ENCODE measurements at places on chromosomes 6 and 20.

GRCh38 chr20:37259031-37259430 is 2.6 kb downstream of the GHRH start:
- DNase-seq = no peak

DNA sequence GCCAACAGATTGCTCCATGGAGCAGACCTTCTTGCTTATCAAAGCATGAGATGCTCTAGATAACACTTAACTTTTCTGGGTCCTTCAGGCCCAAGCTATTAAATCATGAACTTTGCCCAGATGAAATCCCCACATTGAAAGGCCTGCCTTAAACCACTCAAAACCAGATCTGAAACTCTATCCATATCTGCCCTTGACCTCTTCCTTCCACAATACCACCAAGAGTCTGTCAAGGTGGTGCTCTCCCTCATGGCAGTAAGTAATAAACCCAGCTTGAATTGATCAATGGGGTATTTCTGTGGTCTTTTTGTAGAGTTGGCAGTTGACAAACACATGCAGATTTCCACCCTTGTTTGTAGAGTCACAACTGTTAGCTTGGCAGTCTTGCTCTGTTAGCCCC is 135.5 kb downstream of the ISM1 start:
- DNase-seq = no peak

DNA sequence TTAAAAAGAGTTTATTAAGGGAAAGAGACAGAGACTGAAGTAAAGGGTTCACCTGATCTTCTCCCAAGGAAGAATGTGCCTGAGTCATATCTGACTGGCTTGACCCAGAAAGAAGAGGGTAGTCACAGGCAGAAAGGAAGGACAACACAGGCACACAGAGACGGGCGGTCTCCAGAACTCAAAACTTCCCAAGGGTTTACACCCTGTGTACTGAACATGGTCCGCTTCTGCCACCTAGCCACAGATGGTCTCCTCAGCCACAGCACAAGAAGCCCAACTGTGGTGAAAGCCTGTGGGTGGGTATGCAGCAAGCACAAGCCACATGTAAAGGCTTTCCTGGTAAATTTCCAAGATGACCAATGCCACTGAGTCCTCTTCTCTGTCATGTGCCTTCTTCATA is 17.2 kb downstream of the UNC5CL start:
- DNase-seq = no peak

DNA sequence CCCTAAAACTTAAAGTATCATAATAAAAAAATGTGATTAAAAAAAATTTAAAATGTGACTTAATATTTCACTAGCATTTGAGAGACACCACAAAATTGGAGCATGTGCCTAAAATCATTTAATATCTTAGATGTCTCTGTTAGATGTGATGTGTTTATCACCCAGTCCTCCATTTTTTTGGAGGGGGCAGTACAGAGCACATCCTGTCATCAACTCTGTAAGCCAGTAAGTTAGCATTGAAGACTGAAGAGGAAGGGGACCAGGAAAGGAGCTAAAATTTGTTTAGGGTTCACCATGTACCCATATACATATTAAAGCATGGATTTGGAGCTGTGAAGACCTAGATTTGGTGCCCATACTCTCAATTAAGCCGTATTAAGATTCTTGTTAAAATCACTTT is 30.7 kb upstream of the ADIG start:
- DNase-seq = no peak

- DNase-seq = no peak
These were observed 25.5 kb upstream of the PRL start for GRCh38 chr6:22322103-22323030.

GRCh38 chr6:24504649-24505586 is 10.1 kb downstream of the ALDH5A1 start:
- DNase-seq = no peak

DNA sequence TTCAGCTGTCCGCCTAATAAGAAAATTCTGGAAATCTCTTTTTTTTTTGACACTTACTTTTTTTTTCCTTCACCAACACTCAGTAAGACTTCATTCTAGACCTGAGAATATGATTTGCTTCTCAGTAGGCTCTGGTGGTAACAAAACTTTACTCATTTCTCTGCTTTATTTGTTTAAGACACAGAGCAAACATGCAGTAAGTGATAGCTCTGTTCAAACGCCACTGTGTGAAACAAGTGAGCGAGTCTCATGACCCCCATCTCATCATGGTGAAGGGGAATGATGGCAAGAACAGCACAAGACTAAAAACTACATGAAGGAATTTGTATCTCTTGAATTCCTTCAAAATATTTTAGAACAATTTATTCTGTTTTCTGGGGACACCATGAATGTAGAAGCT is 541.6 kb upstream of the POU3F2 start:
- no peak for DNase-seq

- DNase-seq = no peak
These were observed 134.4 kb downstream of the ARHGAP18 start for GRCh38 chr6:129575378-129576118.

GRCh38 chr20:31670371-31671228 is 32.9 kb downstream of the COX4I2 start:
- DNase-seq = no peak

GRCh38 chr20:32457479-32457986 is 99.4 kb downstream of the ASXL1 start:
- no peak for DNase-seq

DNA sequence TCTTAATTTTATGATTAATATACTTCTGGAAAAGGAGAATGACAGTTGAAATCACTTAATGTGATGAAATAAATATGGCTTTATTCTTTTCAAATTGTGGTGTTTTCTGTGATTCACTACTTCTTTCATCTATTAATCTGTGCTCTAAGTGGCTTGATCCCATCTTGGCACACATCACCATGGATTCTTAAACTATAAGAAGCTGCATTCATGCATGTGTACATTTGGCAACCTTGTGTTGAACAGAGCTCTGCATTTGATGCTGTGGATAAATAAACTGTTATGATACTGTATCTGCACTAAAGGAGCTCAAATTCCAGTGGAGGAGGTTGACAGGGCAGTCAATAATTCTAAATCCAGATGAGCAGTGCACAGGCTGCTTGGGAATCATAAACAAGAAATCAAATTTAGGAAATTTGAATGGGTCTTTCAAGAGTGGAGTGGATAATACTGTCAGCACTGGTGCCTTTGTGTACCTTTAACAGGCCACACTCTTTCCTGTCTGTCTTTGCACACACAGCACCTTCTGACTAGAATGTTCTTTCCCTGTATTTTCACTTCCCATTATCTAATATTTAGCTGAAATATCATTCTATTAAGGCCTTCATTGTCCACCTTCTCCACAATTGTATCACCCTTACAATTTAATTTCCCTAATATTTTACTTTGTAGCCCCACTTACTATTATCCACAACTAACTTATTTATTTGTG is 252.9 kb downstream of the GRM1 start:
- DNase-seq = no peak

GRCh38 chr6:19434065-19434464 is 403.1 kb upstream of the ID4 start:
- no peak for DNase-seq

DNA sequence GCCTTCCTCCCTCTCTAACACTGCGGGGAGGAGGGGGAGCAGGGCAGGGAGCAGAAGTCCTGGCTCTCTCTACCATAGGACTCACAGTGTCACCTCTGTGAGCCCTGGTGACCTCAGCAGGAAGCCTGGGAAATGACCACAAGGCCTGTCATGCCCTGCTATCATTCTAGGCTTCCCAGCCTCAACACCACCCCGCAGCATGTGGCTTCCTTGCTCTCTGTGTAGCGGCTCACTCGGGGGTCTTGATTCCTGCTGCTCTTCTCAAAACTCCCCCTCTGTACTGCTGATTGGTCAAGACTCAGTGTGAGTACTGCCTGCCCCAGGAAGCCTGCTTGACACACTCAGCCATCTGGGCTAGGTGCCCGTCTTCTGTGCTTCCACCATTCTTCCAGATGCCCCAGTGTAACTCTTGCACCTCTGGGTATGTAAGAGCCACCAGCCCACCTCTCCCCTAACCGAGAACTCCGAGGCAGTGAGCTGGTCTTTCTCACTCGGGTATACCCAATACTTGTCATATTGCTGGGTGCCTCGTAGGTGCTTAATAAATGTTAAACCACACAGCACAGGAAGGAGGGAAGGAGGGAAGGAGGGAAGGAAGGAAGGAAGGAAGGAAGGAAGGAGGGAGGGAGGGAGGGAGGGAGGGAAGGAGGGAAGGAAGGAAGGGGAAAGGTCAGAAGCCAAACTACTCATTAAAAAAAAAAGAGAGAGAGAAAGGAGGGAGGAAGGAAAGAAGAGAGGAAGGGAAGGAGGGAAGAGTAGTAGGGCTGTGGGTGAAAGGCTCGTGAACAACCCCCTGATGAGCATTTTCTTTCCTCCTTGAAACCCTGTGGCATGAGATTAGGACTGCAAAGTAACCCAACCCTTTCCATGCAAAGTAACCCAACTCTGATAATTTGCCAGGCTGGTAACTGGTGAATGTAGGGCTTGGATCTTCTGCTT is 5.0 kb downstream of the MDFI start:
- DNase-seq = no peak

- DNase-seq = no peak
These were observed 84.2 kb downstream of the EPB41L2 start for GRCh38 chr6:130978660-130979396.

GRCh38 chr6:47309291-47310130 is at the start of gene TNFRSF21:
TSS of gene TNFRSF21 (minus strand) at chr6:47309905. CDS start at chr6:47309511, 394 bp downstream.
- peak; percentile 78 for DNase-seq

DNA sequence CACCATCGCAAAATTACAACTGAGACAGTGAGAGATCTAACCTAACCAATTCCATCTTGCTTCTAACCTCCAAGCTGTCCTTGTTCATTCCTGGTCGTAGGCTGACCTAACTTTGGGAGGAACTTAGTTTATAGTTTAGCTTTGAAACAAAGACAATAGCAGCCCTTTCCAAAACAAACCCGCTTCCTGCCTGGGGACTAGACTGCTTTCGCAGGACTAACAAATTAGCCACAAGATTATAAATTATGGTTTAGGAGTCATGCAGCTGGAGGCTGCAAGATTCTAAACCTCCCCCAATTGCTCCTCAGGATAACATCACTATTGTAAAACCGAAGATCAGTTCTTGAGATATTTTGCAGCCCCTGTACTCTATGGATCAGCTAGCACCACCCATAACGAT is 63.2 kb downstream of the TRIM27 start:
- no peak for DNase-seq

- DNase-seq = no peak
These were observed 17.9 kb downstream of the CHMP4B start for GRCh38 chr20:33828967-33829560.

- DNase-seq = no peak
These were observed 149.4 kb upstream of the MLIP start for GRCh38 chr6:53961679-53962370.

GRCh38 chr6:140537211-140537610 is 1162.8 kb upstream of the CITED2 start:
- no peak for DNase-seq

DNA sequence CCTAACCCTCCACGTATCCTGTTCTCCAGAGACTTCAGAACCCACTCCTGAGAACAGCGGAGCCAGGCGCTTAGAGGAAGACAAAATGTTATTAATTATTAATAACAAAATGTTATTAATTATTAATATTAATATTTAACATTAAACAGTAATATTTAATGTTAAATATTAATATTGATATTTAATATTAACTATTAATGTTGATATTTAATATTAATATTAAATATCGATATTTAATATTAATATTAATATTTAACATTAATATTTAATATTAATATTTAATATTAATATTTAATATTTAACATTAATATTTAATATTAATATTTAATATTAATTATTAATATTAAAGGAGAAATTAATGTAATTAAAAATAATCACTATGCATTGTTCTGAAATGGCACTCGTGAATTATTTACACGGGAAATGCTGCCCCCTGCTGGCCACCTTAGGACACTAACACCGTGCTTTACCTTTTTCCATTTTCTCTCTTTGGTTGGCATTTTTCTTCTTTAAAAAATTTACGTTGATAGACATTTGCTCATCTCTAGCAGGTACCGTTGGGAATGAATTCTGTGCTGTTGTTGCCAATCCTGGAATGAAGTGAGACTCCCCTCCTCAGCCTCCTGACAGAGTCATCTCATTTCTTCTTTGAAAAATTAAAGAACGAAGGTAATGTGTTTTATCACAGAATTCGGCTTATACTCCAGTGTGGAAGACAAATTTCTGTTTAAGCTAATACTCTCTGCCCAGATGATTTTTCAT is 7.5 kb upstream of the GGTLC1 start:
- DNase-seq = peak; percentile 37

GRCh38 chr6:121210943-121211342 is 123.3 kb downstream of the TBC1D32 start:
- DNase-seq = no peak

GRCh38 chr6:138722425-138723371 is 50.9 kb upstream of the CCDC28A start:
- no peak for DNase-seq

- no peak for DNase-seq
These were observed 137.0 kb downstream of the ARID1B start for GRCh38 chr6:156914181-156914580.

DNA sequence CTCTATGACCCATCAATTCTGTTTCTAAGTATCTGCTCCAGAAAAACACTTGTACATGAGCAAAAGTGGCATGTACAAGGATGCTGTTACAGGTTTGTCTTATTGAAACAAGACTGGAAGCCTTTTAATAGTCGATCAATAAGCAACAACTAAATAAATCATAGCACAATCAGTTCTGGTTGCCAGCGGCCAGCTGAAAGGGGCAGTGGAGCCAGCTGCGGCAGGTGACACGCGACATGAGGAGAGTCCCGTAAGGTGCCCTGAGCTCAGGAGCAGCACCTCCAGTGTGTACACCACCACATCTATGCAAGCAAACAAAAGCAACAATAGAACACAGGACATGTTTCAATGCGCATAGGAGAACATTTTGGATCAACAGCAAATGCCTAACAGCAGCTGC is 20.7 kb upstream of the NNAT start:
- DNase-seq = no peak

DNA sequence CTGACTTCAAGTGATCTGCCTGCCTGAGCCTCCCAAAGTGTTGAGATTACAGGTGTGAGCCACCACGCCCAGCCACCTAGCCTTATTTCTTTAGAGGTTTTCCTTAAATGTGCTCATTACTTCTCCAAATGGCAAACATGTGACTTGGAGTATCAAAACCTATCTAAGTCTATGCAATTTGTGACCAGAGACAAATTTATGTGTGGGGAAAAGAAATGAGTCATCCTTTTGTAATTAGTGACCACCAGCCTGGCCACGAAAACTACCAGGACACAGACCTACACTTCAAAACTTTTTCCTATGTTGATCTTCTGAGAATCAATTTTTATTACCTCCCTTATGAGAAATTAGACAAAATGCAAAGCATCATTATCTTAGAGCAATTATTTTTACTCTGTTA is 64.6 kb upstream of the OGFRL1 start:
- DNase-seq = no peak

DNA sequence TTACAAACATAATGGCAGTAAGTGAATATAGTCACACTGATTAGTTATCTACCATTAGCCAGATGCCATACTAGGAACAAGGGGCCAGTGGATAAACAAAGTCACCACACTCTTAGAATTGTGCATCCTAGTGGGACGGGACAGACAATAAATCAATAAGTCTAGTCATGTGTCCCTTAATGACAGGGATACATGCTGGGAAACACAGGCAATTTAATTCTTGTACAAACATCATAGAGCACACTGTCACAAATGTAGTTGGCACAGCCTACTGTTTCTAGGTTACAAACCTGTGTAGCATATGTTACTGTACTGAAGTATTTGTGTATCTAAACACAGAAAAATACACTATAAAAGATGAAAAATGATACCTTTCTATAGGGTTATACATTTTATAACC is 123.0 kb upstream of the FAM184A start:
- no peak for DNase-seq

- DNase-seq = no peak
These were observed 90.2 kb downstream of the TMEM242 start for GRCh38 chr6:157233156-157233555.
